CD4-positive, alpha-beta T cell treated with Interleukin-17A for 1 hour (primary cell): ENCODE measurements at places on chromosomes 12 and 14.

GRCh38 chr12:112103758-112104503 is 4.7 kb downstream of the NAA25 start:
- DNase-seq = no peak

DNA sequence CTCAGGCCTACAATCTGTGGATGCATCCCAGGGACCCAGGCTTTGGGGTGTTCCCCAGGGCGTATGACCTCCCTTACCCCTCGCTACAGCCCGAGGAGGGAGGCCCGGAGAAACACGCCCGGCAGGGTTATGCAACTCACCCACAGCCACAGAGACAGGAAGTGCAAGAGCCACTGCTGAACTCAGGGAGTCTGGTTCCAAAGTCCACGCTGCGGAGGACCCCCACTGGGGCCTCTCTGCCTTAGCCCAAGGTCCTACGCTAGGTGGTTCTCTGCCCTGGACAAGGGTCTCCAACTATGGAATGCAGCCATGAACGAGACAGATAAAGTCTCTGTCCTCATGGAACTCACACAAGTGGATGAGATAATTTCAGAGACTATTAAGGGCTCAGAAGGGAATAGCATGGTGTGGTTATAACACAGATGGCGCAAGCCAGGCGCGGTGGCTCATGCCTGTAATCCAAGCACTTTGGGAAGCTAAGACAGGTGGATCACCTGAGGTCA is 11.3 kb downstream of the SCARB1 start:
- peak; percentile 24 for DNase-seq

GRCh38 chr14:60722357-60723115 is 1.6 kb downstream of the SIX4 start:
- DNase-seq = no peak

DNA sequence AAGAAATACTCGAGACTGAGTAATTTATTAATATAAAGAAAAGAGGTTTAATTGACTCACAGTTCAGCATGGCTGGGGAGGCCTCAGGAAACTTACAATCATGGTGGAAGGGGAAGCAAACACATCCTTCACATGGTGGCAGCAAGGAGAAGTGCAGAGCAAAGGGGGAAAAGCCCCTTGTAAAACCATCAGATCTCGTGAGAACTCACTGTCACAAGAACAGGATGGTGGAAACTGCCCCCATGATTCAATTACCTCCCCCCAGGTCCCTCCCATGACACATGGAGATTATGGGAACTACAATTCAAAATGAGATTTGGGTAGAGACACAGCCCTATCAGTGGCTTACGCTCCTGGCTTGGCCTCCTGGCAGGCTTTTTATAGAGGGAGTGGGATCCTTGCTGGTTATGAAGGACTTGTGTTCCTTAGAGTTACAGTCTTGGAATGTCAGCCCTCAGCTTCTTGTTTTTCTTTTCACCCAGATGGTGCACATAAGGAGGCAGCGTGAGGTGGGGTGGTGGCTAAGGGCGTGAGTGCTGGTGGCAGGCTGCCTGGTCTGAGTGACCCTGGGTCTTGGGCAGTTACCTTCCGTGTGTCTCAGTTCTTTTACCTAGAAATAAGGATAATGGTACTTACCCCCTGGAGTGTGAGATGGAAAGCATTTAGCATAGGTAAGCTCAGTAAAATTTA is 25.7 kb downstream of the TRAF3 start:
- DNase-seq = no peak

DNA sequence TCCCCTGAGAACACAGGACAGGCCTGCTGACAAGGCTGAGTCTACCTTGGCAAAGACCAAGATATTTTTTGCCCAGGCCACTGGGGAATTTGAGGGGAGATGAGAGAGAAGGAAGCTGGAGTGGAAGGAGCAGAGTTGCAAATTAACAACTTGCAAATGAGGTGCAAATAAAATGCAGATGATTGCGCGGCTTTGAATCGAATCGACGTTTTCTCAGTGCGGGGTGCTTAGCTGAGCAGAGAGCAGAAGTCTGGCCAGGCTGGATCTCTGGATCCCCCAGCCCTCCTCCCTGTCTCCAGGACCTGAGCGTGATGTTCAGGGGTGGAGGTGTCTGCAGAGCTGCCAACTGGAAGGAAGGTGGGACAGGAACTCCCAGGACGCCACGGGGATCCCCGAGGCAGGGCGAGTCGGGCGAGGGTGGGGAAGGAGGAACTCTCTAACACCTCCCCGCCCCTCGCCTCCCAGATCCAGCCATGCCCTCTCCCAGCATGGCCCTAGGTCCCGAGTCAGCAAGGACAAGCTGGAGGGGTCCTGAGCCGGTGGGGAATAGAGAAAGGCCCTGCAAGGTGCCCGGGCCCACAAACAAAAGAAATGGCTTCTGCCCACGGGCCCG is 527 bp upstream of the CARMIL3 start:
- DNase-seq = no peak

- DNase-seq = peak; percentile 96
Measured at GRCh38 chr12:107685360-107686248, at the start of gene PWP1. TSS of gene PWP1 (plus strand) at chr12:107685799. CDS start at chr12:107685900, 101 bp downstream.

GRCh38 chr14:56753396-56753795 is 56.9 kb downstream of the OTX2 start:
- DNase-seq = no peak

DNA sequence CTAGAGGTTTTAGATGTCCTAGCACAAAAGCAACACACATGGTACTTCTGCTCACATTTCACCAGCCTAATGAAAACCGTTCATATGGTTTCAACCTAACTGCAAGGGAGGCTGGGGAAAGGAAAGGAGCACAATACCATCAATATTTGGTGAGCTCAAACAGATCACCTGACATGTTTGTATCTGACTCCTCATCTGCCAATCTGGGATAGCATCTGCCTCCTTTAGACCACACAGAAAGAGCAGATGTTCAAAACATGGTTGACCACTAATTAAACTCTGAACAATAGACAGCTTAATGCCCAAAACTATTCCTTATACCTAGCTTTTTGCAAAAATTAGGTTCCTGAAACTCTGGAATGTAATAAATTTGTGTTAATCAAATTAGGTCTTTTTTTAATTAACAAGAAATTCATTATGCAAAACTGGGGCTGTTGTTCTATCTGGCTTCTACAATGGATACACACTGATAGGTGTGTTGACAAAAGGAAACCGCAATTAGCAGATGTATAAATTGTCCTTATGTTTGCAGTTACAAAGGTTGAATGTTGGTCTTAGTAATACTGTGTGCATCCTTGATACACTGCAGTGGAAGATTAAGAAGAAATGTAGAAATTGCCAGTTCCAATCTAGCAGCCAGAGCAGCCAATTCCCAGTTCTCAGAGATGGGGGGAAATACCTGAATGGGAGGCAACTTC is 89.3 kb downstream of the DUSP6 start:
- no peak for DNase-seq

- no peak for DNase-seq
Measured at GRCh38 chr12:6378709-6379472, 3.5 kb upstream of the SCNN1A start.
